ENCODE measurements at places on chromosomes 3 and 15. TPM values are rescaled to one million over a fixed set of nuclear protein-coding genes. Genes with fewer than 3 reads are reported as not detected.

The SAMD7 gene
- total RNA-seq: under 0.01 TPM

The CFAP100 gene
- not detected for total RNA-seq

The SPATA12 gene
- total RNA-seq: not detected

The CTDSPL gene
- total RNA-seq: 80.8 TPM

The CRYGS gene
- total RNA-seq: 3.8 TPM

The P3H2 gene
- total RNA-seq: 12.3 TPM

DNA sequence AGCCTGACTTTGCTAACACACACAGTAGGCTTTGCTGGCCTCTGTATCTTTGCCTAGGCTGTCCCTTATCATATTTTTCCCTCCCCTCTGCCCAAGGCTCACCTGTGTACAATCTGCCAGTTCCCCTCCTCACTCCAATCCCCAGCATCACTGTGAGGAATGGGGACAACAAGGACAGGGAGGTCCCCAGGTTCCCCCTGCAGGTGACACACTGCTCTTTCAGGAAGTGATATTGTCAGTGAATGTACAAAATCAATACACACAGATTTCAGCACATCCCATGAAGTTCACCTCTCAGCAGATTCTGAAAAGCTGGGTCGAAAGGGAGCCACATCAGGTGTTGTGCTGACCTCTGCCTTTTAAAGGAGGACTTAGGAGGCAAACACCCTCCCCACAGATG, 177.5 kb downstream of the RAB11A start:
- DNase-seq: no peak
- H3K4me3 ChIP-seq: no peak overlapping the region
- no peak overlapping the region for H3K27ac ChIP-seq
- no peaks in the 10 kb centered on the region for H3K36me3 ChIP-seq
- no peaks in the 10 kb centered on the region for H3K27me3 ChIP-seq

DNA sequence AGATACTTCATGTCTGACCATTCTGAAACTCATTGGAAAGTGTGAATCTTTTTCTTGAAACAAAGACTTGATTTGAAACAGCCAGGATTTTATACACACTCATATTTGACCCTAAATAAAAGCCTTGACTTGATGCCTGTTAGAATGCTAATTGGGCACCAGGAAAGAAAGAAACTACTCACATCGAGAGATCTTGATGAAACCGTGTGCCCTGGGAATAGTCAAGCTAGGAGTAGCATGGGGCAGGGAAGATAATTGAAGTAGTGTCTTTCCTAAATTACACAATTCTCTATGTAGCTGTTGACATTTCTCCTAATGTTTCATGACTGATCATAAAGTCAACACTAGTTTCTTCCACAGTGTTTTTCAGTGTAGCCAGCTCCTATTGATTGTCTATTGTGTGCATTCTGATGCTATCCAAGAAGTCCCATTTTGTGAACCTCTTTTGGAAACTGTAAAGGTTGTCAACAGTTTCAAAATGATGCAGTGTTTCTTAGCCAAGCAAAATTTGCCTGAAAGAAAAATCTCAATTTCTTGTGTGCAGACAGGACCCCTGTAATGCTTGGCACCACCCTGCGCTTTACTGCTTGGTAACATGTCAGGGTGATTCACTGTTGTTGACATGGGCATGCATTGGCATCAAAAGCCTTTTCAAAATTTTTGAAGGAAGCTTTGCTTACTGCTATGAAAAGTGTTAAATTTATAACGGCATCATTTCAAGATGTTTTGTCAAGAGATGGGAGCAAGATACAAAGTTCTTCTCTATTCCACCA, 52.5 kb upstream of the OTOL1 start:
- DNase-seq: no peak
- H3K4me3 ChIP-seq: no peak overlapping the region
- no peaks in the 10 kb centered on the region for H3K36me3 ChIP-seq
- H3K27me3 ChIP-seq: no peaks in the 10 kb centered on the region

DNA sequence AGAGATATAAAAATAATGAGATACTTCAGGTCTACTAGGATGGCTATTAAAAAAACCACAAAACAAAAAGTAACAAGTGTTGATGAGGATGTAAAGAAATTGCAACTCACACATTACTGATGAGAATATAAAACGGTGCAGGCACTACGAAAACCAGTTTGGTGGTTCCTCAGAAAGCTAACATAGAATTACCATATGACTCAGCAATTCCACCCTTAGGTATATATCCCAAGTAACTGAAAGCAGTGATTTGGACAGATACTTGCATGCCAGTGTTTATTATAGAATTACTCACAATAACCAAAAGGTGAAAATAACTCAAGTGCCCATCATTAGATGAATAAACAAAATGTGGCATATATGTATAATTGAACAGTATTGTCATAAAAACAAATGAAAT, 87.5 kb upstream of the MELTF start:
- H3K27ac ChIP-seq: no peak overlapping the region
- H3K4me3 ChIP-seq: no peak overlapping the region
- no peaks in the 10 kb centered on the region for H3K27me3 ChIP-seq
- no peaks in the 10 kb centered on the region for H3K4me1 ChIP-seq

DNA sequence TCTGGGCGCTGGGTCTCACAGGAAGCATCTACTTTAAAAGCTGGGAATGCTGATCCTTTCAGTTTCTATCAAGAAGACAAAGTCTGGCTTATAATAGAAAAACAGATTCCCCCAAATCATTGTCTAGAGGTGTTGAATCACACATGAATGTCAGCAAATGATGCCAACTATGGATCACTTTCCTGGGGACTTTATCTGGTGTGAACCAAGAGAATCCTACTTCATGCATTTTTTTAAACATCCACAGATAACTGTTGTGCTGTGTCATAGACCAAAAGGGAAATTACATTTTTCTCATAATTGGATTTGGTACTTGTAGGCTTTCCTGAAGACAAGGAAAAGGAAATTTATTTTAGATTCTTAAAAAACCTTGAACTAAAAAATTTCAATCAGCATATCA, 132.7 kb downstream of the CD47 start:
- no peak overlapping the region for H3K4me3 ChIP-seq
- no peak for DNase-seq
- no peaks in the 10 kb centered on the region for H3K27me3 ChIP-seq
- H3K4me1 ChIP-seq: no peaks in the 10 kb centered on the region

GRCh38 chr3:51974963-51975851, at the start of gene ABHD14A:
Gene ABHD14A (plus strand): TSS chr3:51975064. CDS start chr3:51975136, 72 bp downstream.
- peaks cover 12% of the 10 kb centered on the region for H3K4me1 ChIP-seq
- peak within 1 kb of the TSS; percentile 96 for H3K27ac ChIP-seq
- H3K27me3 ChIP-seq: no peaks in the 10 kb centered on the region
- peak within 1 kb of the TSS; percentile 72 for H3K4me3 ChIP-seq
- H3K36me3 ChIP-seq: no peaks in the 10 kb centered on the region
- DNase-seq: peak; percentile 70

- no peaks in the 10 kb centered on the region for H3K36me3 ChIP-seq
- peak; percentile 66 for DNase-seq
- H3K27ac ChIP-seq: peak overlapping the region; percentile 37
- no peaks in the 10 kb centered on the region for H3K27me3 ChIP-seq
- no peaks in the 10 kb centered on the region for H3K4me1 ChIP-seq
- no peak overlapping the region for H3K4me3 ChIP-seq
These were observed 529.6 kb downstream of the SHQ1 start for GRCh38 chr3:72318504-72319193.

- H3K27ac ChIP-seq: peak overlapping the region; percentile 84
- no peaks in the 10 kb centered on the region for H3K27me3 ChIP-seq
- no peak for DNase-seq
These were observed 74.5 kb upstream of the TSPAN3 start for GRCh38 chr15:77145370-77145769.

DNA sequence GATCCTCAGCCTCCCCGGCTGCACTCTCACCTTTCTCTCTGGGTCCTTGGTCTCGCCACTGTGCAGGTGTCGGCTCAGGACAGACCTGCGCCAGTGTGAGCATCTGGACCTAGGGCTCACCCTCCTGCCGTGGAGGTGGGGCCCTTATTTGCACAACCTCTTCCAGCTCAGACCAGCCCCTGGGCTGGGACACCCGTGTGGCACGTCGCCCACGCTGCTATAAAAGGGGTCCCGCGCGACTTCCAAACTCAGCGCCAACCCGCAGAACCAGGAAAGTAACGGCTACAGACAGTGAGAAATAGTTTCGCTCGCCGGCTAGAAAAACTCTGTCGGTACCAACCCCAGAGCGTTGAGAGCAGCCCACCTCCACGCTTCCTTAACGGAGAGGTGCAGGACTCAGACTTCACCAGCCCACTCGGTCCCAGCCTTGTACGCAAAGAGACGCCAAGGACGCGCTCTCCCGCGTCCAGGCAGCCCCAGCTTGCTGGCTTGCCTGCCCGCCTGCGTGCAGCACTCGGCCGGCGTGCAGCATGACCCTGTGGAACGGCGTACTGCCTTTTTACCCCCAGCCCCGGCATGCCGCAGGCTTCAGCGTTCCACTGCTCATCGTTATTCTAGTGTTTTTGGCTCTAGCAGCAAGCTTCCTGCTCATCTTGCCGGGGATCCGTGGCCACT, at the start of the genes DUOX2 and DUOXA2:
TSS of gene DUOX2 (minus strand) at position 97 of the 675 bp plus-strand sequence. CDS start 761 bp downstream, outside the sequence.
TSS of gene DUOXA2 (plus strand) at position 251 of the 675 bp plus-strand sequence. CDS start at position 531, 280 bp downstream.
- DNase-seq: no peak
- peaks cover 7% of the 10 kb centered on the region for H3K4me1 ChIP-seq
- H3K4me3 ChIP-seq: peak within 1 kb of the TSS; percentile 56
- H3K36me3 ChIP-seq: no peaks in the 10 kb centered on the region
- H3K27ac ChIP-seq: no peak within 1 kb of the TSS

DNA sequence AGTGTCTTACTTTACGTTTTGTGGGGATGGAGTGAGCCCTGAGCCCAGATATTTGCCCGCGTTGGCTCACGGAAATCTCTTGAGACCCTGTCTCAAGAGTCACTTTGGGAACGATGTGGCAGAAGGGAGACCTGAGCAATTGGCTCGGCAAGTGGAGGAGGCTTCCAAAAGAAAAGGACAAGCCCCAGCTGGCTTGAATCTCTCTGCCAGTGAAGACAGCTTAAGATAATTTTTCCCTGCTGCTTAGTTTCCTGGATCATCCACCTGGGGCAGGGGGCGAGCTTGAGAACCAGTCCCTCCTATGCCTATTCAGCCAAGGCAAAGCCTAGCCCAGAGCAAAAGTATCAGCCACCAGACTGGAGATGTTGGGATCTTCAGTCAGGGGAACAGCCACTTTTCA, 708 bp downstream of the SEC22A start:
- DNase-seq: no peak
- H3K27ac ChIP-seq: peak overlapping the region; percentile 90
- H3K27me3 ChIP-seq: no peaks in the 10 kb centered on the region
- peak overlapping the region; percentile 91 for H3K4me3 ChIP-seq

Measured in breast epithelium (tissue), 4 donors.